ENCODE measurements at places on chromosomes 7 and 10. TPM values are rescaled to one million over a fixed set of nuclear protein-coding genes. Genes with fewer than 3 reads are reported as not detected.

Gene AKR1D1
- not detected for total RNA-seq

Gene CRYGN
- total RNA-seq = 1.1 TPM

Gene MRC1
- total RNA-seq = not detected

Gene EBF3
- total RNA-seq = not detected

Gene FEZF1
- not detected for total RNA-seq

Gene CTBP2
- total RNA-seq = 3.9 TPM

Gene LRRTM3
- total RNA-seq = not detected

Gene NPY4R
- not detected for total RNA-seq

Gene HTRA1
- not detected for total RNA-seq

Gene GNGT1
- not detected for total RNA-seq

Gene C7orf25
- 2.3 TPM for total RNA-seq

Gene MBLAC1
- total RNA-seq = 4.5 TPM

Gene ZNF488
- total RNA-seq = not detected

Gene STEAP1B
- total RNA-seq = 0.44 TPM

Gene AGFG2
- 23.2 TPM for total RNA-seq

Gene CPA1
- total RNA-seq = not detected

Gene PIK3CG
- 25.1 TPM for total RNA-seq

Gene FZD1
- total RNA-seq = 0.35 TPM

Gene MOSPD3
- 13.1 TPM for total RNA-seq

Gene SPDYE6
- total RNA-seq = 0.51 TPM

Gene SSC4D
- total RNA-seq = not detected

Gene OR6B1
- not detected for total RNA-seq

Gene PALD1
- 0.20 TPM for total RNA-seq

Gene WDR86
- total RNA-seq = 9.7 TPM

Gene NOS3
- total RNA-seq = 8.2 TPM

Gene SLC18A3
- total RNA-seq = not detected

Gene TLX1
- total RNA-seq = not detected

Gene SLC18A2
- total RNA-seq = 1.7 TPM

Gene NEUROG3
- total RNA-seq = not detected

Gene BICC1
- not detected for total RNA-seq

Gene NRP1
- total RNA-seq = 4.6 TPM

Gene A1CF
- not detected for total RNA-seq

Gene RBP4
- total RNA-seq = not detected

Gene CD36
- 5.5 TPM for total RNA-seq

Gene CYP2C8
- not detected for total RNA-seq
